ENCODE measurements at places on chromosomes 2 and 18.
A peak's percentile ranks its signal among the peaks of the same experiment; 100 is the strongest.

- no peak for DNase-seq
Measured at GRCh38 chr18:63111671-63112402, 207.7 kb downstream of the BCL2 start.

- DNase-seq, result no peak
Measured at GRCh38 chr2:215451012-215451756, 15.3 kb upstream of the FN1 start.

- DNase-seq, result no peak
Measured at GRCh38 chr2:177579486-177580036, 187.0 kb downstream of the AGPS start.

DNA sequence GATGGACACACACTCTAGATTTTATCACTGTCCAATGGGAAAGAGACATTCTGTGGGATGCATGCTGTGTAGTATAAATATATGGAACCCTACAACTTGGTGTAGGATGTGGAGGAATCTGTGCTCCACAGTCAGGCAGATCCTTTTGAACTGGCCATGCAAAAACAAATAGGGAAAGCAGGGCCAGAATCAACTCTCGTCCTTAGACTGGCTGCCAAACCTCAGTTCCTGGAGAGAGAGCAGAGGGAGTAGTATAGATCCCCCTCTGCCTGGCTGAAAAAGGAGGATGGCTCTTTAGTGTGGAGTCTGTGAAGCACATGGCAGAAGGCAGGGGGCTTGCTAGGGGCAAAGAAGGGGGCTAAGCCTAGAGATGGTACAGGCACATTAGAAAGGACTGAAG is 84.7 kb downstream of the LYPD6 start:
- no peak for DNase-seq

- no peak for DNase-seq
Measured at GRCh38 chr2:15584316-15584715, 7.4 kb upstream of the DDX1 start.

DNA sequence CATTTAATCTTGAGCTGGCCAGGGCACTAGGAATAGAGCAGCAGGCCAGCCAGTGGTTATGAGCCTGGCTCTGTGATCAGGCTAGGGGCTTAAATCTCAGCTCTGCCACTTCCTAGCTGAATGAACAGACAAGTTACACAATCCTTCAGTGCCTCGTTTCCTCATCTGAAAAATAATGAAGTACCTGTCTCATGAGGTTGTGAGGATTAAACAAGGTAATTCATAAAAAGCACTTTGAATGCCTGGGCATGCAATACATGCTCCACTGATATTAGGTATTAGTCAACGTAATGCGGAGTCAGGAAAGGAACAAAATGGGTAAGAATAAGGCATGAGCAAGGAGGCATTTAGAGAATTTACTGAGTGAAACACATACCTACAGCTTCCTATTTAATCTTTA is 100.2 kb downstream of the CCBE1 start:
- no peak for DNase-seq

DNA sequence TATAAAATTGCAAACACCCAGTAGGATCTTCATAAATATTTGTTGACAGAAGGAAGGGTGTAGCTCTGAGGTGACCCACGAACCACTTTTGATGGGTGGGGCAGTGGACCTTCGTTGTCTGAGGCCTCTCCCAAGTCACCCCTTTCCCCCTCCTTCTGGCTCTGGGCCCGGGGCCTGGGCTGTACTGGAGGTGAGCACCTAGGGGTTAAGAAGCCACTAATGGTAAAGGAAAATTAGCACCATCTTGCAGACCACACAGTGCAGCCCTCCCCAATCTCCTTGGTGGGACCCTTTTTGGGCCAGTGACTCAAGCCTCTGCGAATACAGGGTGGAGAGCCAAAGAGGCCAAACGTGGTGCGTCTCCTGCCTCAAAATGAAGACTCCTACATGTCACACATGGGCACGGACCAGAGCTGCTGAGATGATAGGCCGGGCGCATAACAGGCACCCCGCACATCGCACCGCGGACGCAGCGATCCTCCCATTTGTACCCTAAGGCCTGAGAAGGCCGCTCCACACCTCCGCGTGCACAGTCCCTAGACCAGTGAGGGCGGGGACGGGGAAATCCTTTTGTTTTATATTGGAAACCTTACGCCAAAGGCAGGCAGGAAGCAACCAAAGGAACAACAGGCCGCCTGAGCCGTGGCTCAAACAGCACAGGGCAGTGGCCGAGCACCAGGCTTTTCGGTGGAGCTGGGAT is 31.9 kb upstream of the ATP6V1B1 start:
- no peak for DNase-seq

DNA sequence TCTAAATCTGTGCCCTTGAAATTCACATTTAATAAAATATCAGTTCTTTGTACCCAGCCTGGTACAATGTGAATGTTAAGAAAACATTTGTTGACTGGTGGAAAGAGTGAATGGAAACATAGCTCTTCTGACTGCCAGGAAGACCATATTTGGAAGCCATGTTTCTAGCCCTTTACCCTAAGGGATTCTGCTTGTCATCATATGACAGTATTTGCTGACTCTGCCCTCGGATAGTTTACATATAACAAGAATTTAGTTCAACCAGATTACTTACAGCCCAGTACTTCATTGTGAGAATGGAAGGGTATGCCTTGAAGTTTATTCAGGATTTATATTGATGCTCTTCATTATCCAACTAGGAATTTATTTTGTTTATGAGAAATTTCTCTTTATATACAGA is 13.8 kb upstream of the KCNS3 start:
- no peak for DNase-seq

DNA sequence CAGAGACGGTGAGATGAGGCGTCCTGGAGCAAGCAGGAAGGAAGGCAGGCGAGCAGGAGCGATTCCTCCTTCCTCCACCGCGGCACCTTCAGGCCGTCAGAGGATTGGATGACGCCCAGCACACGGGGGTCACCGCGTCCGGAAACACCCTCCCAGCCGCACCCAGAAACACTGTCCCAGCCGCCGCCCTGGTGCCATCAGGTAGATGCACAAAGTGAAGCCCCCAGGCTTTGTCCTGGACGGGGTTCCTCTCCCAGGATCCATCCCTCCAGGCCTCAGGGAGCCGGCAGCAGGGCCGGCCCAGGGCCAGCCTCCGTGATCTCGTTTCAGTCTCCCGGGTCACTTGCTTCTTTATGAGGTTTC is 31.5 kb downstream of the RTP5 start:
- DNase-seq, result no peak

DNA sequence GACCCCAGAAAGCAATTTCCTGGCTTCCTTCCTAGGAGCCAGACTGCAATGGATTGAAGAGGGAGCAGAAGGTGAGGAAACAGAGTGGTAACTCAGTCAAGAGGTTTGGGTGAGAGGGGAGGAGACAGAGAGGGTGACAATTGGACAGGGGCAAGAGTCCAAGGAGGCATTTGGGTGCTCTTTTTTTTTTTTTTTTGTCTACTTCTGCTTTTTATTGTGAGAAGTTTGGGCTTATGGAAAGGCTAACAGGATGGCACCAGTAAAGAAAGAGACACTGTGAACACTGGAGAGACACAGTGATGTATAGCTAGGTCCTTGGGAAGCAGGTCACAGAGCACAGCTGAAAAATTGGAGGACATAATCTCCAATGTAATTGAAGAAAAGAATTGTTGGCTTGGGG is 25.0 kb downstream of the CYBRD1 start:
- no peak for DNase-seq

DNA sequence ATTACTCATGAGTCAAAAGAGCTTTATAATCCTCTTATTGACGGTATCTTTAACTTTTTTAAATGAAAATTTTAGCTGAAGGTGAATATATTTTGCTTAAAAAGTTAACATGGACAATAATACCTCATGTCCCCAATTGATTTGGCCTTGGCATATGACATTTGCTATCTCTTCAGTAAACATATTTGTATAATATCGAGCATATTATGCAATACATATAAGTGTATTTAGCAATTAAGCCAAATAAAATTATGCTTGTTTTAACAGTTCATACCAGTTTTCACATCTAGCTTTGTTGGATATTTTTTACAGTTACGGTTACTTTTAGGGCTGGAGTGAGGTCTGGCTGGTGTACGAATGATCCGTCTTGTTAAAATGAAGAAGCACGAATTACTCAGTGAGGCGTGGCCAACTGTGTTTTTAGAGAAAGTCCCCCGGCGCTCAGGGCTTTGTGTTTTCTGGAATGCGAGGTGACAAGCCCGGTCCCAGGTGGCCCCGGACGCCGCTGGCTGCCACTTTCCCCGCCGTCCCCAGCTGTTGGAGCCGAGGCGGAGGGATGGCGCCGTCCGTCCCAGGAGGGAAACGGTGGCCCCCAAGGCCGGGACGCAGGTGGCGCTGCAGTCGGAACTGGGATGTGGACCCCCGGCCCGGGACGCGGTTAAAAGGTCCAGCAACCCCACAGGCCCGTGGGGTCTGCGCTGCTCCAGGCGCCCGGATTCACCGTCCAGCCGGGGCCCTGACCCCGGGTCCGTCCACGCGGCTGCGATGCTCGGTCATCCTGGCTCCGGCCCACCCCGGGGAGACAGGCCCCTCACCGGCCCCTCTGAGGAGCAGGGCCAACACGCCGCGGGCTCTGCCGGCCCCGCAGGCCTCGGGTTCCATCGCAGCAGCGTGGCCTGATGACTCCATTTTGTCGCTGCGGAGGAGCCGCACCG is 41.3 kb downstream of the TMEM18 start:
- no peak for DNase-seq

GRCh38 chr2:234496055-234496834 is 636 bp downstream of the ARL4C start:
- DNase-seq, result no peak

DNA sequence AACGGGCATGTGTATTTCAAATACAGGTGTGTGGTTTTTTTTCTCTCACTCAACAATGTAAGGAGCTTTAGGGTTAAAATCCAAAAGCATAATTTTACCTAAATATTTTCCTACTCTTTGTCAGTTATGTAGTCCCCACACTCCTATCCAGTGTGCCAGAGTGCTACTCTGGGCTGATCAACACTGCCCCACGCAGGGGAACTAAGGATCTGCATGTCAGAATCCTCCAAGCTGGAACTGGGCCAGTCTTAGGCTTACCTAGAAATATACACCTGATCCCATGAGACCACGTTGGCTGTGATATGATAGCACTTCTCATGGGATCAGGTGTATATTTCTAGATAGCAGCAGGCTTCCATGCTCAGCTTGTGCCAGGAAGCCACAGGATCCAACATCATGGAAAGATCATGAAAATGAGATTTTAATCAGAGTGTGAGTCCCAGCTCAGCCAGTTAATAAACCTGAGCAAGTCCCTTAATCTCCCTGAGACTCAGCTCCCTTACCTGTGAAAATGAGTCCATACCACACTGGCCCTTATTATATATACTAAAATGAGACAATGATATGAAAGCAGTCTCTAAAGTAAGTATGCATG is 29.7 kb downstream of the CCDC141 start:
- DNase-seq, result peak; percentile 79

DNA sequence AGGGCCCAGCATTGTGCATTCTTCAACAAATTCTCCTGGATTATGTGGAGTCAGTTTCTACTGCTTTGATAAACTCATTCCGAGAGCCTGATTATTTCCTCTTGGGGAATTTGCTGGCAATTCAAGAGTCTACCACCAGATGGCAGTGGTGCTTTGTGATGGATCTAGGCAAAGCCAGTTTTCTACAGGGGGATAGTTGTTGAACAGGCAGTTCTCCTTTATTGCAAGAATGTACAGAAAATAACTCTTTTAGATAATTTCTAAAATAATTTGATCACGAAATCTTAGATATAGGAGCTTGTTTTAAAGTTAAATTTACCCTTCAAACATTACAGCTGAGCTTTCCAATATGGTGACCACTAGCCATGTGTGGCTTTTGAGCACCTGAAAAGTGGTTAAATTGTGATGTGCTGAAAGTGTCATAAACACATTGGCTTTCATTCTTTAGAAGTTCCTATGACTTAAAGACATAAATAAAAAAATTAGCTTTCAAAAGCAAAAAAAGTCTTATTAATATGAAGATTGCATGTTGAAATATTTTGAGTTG is 66.7 kb upstream of the HAAO start:
- DNase-seq, result no peak

GRCh38 chr18:35736696-35737095 is 155.2 kb downstream of the GALNT1 start:
- no peak for DNase-seq

DNA sequence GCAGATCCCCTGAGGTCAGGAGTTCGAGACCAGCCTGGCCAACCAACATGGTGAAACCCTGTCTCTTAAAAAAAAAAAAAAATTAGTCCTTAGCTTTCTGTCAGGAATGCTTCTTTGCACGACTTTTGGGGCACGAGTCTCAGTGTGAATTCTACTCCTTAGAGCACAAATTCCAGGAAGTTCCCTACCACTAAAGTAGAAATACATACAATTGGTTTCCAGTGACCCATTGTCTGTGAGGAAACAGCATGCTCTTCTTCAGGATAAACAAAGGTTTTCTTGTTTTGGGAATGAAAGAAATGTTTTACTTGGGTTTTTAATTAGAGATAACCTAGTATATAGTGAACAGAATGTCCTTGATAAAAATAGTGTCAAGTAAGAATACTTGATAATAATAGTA is 23.7 kb downstream of the PSMA8 start:
- DNase-seq, result no peak

DNA sequence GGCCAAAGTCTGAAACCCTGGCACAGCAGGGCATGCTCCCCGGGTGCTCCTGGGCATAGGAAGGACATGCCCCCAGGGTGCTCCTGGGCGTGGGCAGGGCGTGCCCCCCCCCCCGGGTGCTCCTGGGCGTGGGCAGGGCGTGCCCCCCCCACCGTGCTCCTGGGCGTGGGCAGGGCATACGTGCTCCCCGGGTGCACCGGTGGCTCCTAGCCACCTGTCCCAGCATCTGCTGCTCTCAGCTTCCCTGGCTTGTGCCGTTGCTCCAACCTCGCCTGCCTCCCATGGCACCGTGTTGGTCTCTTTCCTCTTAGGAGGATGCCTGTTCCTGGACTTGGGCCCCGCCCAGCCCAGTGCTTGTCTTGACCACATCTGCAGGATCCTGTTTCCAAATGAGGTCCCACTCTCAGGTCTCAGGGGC is 95.6 kb upstream of the CTDP1 start:
- DNase-seq, result no peak

DNA sequence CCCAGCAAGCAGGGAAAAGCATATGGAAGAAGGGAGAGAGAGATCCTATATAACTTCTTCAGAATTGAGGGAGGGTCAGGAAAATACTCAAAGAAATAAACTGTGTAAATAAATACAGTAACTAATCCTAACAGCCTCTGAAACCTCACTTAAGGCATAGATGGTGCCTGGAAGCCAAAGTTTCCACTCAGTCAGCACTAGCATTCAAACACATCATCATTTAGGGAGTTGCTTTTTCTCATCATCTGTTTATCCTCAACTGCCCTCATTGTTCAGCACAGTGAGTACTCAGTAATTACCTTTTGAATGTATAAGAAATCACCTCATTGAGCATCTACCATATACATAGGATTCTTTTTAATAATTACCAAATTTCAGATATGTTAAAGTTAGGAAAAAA is 262.9 kb downstream of the C1D start:
- DNase-seq, result no peak

GRCh38 chr2:59770651-59771050 is 782.8 kb downstream of the BCL11A start:
- DNase-seq, result no peak

GRCh38 chr2:42931146-42931817 is 138.9 kb upstream of the HAAO start:
- no peak for DNase-seq

- no peak for DNase-seq
Measured at GRCh38 chr2:150607390-150607811, 119.9 kb upstream of the RND3 start.

GRCh38 chr2:212344131-212344530 is 194.5 kb downstream of the ERBB4 start:
- no peak for DNase-seq

GRCh38 chr2:10721396-10722251 is at the start of gene ATP6V1C2:
ATP6V1C2 (plus strand) TSS chr2:10721630; CDS start chr2:10722850, 1,220 bp downstream.
- no peak for DNase-seq

GRCh38 chr2:201450954-201451291 is 335 bp downstream of the TRAK2 start:
- no peak for DNase-seq
